Heart right ventricle (tissue), 16 donors: ENCODE measurements at places on chromosomes 3 and 15. TPM values are rescaled to one million over a fixed set of nuclear protein-coding genes. Genes with fewer than 3 reads are reported as not detected.

The CCR9 gene
- not detected for total RNA-seq

The GOLGA6B gene
- not detected for total RNA-seq

The ANKRD63 gene
- not detected for total RNA-seq

The GP9 gene
- not detected for total RNA-seq

The CADM2 gene
- 1.3 TPM for total RNA-seq

The ATP13A5 gene
- total RNA-seq, result not detected

The REC114 gene
- total RNA-seq, result not detected

The CAMKV gene
- total RNA-seq, result not detected

The EDEM1 gene
- total RNA-seq, result 6.7 TPM

The MYZAP gene
- total RNA-seq, result 505 TPM

The TRIM42 gene
- total RNA-seq, result not detected

The SAXO2 gene
- total RNA-seq, result 2.6 TPM

The OR5K2 gene
- total RNA-seq, result not detected

The SYNPR gene
- total RNA-seq, result not detected

The MESP2 gene
- total RNA-seq, result 0.52 TPM

The CDCP1 gene
- 0.15 TPM for total RNA-seq

The FEZF2 gene
- total RNA-seq, result not detected

The TYRO3 gene
- total RNA-seq, result 3.1 TPM

The ST8SIA2 gene
- total RNA-seq, result 7.8 TPM

The FAM98B gene
- 22.5 TPM for total RNA-seq

The VPS13C gene
- 33.7 TPM for total RNA-seq

The TF gene
- total RNA-seq, result 0.64 TPM

The GPR176 gene
- total RNA-seq, result 0.87 TPM

The CHRFAM7A gene
- 5.0 TPM for total RNA-seq

The FANCD2OS gene
- total RNA-seq, result not detected

The ALPK3 gene
- total RNA-seq, result 142 TPM

The SMAD6 gene
- total RNA-seq, result 16.7 TPM

The RHOV gene
- total RNA-seq, result not detected

The ISLR2 gene
- total RNA-seq, result 2.1 TPM

The CCDC51 gene
- 9.7 TPM for total RNA-seq

The CHRD gene
- 2.6 TPM for total RNA-seq

The SERINC4 gene
- 0.38 TPM for total RNA-seq

The P2RY14 gene
- 2.2 TPM for total RNA-seq

The CCR3 gene
- total RNA-seq, result not detected

The TMEM212 gene
- total RNA-seq, result not detected

The TLR9 gene
- not detected for total RNA-seq

The HYKK gene
- 4.3 TPM for total RNA-seq

The C3orf20 gene
- total RNA-seq, result 0.36 TPM

The NIPA2 gene
- 30.3 TPM for total RNA-seq

The IGSF11 gene
- total RNA-seq, result 0.45 TPM

The MUSTN1 gene
- total RNA-seq, result 23.2 TPM

The PLA2G4B gene
- 6.7 TPM for total RNA-seq

The MEGF11 gene
- not detected for total RNA-seq

The CSTA gene
- total RNA-seq, result 2.2 TPM

The RBMS3 gene
- total RNA-seq, result 23.9 TPM

The SETD5 gene
- total RNA-seq, result 60.8 TPM

The PLA2G4D gene
- not detected for total RNA-seq

The GABRB3 gene
- total RNA-seq, result 3.2 TPM

The MED12L gene
- total RNA-seq, result 0.05 TPM

The KCNMB3 gene
- 1.2 TPM for total RNA-seq

The ECE2 gene
- total RNA-seq, result not detected
